HT1080 (cell line): ENCODE measurements at places on chromosomes 5 and 9. TPM values are rescaled to one million over a fixed set of nuclear protein-coding genes. Genes with fewer than 3 reads are reported as not detected.

ANXA1 gene
- 613 and 627 TPM in 2 replicates for total RNA-seq

GRCh38 chr9:110255463-110256379, 586 bp downstream of the TXN start:
- peak; percentile 69 for DNase-seq

GRCh38 chr5:107135391-107135790, 535.3 kb downstream of the EFNA5 start:
- DNase-seq: peak; percentile 34

DNA sequence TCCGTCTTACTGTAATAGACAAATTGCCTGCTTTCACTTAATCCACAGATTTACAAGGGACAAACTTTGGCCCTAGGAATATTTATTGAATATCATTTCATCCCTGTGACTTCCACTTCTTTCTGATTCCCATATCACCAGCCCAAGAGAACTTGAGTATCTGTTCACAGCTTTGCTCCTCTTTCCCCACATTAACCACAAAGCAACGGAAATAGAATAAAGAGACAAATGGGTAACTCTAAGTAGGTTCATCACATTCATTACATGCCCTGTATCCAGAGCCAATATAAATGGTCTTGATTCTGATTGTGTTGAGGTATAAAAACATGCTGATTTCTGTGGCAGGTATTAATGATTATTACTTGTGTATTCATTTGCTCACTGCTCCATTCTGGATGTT, 41.9 kb downstream of the TMEM252 start:
- no peak for DNase-seq

- no peak for DNase-seq
These were observed 78.2 kb upstream of the SMIM23 start for GRCh38 chr5:171707442-171707792.
